ENCODE measurements at places on chromosomes 2 and 18.

DNA sequence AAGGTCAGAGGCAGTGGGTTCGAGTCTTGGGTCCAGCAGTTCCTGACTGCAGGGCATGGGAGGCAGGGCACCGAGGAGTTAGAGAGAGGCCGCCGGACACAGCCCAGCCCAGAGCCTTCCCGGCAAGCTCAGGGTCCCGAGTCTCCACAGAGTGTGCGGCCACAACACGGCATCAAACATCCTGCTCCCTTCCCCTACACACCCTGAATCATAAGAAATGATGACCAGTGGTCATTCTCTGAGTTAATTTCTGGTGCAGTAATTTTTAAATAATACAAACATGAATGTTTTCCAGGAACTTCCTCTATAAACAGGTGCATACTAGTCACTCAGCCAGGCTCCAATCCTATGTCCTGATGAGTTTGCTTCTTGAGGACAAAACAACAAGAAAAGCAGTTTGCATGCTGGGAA is 118.0 kb downstream of the PXDN start:
- DNase-seq: no peak

DNA sequence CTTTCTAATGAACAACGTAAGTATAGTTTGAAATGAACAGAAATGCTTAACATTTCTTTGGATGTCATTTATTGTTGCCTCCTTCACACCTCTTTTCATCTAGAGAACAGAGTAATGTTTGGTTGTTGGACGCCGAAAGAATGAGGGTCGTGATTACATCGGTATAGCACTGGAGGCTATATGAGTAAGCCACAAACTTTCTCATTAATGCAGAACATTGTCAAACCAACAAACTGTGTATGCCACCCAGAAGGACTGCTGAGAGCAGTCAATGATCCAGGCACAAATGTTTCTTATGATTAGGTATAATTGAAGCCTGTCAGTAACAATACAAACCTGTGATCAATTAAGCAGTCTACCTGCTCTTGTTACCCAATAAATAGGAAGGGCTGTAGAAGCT is 1494.7 kb upstream of the NXPH2 start:
- DNase-seq: no peak

DNA sequence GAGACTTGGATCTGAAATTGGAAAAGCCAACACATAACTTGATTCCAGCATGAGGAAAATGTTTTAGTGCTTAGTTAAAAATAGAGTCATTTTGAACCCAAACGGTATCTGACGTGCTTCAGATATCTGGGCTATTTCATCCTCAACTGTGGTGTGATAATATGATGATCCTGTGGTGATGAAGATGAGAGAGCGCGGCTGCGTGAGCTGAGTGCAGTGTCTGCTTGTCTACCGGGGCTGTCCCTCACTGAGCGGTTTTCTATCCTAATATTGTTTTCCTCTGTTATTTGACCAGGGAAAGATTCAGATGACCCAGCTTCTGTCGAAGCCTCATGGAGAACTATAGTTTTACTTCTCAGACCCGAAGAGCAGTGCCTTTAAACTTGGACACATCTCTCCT is 5.8 kb downstream of the TWIST2 start:
- no peak for DNase-seq

GRCh38 chr2:178452870-178453269 is 1.7 kb downstream of the PJVK start:
- no peak for DNase-seq

- DNase-seq: no peak
These were observed 53.7 kb upstream of the FRZB start for GRCh38 chr2:182920089-182920488.

DNA sequence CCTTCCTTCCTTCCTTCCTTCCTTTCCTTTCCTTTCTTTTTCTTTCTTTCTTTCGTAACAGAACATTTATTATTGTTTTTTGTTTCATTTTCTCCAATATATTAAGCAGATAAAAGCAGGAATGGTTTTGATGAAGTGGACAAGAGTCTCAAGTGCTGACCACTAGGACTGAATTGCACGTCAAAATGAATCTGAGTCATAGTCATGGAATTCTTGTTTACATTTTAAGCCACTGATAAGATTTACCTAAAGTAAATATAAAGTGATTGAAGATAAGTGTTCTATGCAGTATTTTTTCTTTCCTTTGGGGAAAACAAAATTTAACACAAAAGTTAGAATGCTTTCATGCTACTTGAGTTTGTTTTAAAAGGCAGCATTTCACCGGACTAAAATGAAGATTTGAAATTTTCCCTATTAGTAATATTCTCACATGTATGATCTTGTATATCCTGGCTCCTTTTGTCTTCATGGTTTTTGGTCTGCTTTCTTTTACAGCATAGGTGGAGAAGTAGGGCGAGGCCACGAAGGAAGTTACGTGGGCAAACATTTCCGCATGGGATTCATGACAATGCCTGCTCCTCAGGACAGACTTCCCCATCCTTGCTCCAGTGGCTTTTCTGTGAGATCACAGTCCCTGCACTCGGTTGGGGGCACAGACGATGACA is 113.5 kb downstream of the NYAP2 start:
- no peak for DNase-seq

- DNase-seq: no peak
These were observed 276.7 kb downstream of the CALCRL start for GRCh38 chr2:187171318-187171717.

- no peak for DNase-seq
These were observed 423.2 kb downstream of the TGIF1 start for GRCh38 chr18:3873211-3873610.

GRCh38 chr2:25740810-25741381 is 67.5 kb upstream of the DTNB start:
- DNase-seq: no peak

DNA sequence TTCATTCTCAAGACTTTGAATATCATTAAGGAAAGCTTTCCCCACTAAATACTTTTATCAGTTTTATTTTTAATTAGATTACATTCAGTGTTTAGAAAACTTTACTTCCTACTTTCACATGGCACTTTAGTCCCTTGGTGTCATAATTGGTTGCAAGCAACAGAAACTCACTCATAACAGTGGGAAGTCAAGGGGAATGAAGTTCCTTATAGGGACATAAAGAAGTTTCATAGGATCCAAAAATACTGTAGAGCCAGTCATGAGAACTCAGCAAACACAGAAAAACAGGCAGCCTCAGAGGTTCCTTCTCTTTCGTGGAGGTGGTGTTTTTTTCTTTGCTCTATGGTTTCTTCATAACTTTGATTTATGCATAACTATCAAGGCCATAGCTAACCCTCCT is 809.0 kb downstream of the BCL11A start:
- no peak for DNase-seq

DNA sequence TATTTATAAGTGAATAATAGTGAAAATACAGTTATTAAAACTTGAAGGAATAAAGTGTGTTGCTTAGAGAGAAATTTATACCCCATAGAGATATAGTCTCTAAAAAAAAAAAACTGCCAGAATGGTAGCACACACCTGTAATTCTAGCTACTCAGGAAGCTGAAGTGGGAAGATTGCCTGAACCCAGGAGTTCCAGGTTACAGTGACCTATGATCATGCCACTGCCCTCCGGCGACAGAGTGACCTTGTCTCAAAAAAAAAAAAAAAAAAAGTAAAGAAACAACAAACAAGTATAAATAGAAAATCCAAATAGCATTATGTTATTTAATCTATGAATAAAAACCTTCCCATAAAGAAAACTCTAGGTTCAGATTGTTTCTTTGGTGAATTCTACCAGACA is 7.4 kb upstream of the AGPS start:
- no peak for DNase-seq

Data from stimulated activated CD8-positive, alpha-beta memory T cell treated with anti-CD3 and anti-CD28 coated beads, Interleukin-7, amount 100 ng/mL, for 24 hours (primary cell).